ENCODE measurements at places on chromosomes 16 and 17. TPM values are rescaled to one million over a fixed set of nuclear protein-coding genes. Genes with fewer than 3 reads are reported as not detected.

The TMC6 gene
- total RNA-seq = 5.3 TPM

The PPP1R27 gene
- total RNA-seq = not detected

- DNase-seq = no peak
Measured at GRCh38 chr16:10957771-10958482, 13.6 kb downstream of the CLEC16A start.

- DNase-seq = no peak
Measured at GRCh38 chr16:4313563-4314531, 2.0 kb upstream of the GLIS2 start.

DNA sequence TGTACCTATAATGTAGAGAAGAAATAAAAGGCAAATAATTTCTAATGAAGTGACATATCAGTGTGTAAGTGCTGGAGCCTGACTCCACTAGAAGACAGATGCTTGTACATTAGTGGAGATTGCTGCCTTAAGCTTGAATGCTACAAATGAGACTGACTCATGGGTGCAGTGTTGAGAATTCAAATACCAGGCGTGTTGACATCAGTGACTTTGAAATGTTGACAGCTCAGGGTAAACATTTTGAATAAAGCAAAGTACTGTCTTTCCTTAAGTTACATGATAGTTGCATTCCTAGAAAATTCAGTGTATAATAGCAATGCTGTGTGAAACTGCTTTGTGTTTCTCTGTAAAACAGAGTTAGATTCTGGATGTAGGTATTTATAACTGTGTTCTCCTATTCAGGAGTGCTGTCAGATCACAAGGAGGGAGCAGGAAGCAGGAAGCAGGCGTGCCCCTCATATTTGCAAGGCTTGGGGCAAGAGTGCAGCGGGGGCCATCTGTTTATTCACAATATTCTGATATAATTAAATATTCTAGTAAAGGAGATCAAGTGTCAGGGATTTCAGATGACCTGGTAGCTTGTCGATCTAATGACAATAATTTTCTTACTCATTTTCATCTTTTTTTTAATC is 119.0 kb downstream of the SPECC1 start:
- DNase-seq = no peak

- DNase-seq = no peak
Measured at GRCh38 chr17:33144837-33145236, 148.3 kb downstream of the ASIC2 start.

- DNase-seq = no peak
Measured at GRCh38 chr16:64392456-64392855, 729.4 kb downstream of the CDH11 start.

DNA sequence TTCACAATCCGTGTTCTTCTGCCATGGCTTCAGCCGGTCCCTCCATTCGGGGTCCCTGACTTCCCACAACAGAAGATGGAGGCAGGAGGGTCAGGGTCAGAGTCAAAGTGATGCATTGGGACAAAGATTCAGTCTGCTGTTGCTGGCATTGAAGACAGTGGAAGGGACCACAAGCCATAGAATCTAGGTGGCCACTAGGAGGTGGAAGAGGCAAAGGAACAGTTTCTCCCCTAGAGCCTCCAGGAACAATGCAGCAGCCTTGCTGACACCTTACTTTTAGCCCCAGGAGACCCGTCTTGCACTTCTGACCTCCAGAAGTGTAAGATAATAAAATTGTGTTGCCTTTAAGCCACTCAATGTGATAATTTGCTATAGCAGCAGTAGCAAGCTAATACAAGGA is 55.9 kb downstream of the MFSD11 start:
- no peak for DNase-seq

GRCh38 chr16:87507351-87508069 is 14.7 kb upstream of the ZCCHC14 start:
- no peak for DNase-seq

Measured in sigmoid colon (tissue), 7 donors.